GM19239 (cell line): ENCODE measurements at places on chromosomes 6 and 20.

DNA sequence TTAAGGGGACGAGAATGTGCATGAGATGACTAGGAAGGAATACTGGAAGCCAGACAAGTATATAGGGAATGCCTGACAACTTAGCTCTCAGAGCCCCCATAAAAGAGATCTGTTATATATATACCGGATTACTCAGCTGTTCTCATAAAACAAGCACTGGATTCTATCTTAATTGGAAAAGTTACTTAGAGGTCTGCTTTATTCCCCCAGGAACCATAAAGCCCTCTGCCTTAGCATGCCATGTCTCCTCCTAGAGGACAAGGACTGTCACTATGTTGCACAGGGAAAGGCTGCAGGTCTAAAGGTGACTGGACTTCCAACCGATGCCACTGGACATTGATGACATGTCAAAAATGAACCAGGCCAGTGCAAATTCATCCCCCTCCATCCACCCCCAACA, 6.4 kb downstream of the EXOC2 start:
- no peak for DNase-seq

- no peak for DNase-seq
Observed at GRCh38 chr6:100512203-100512862, 47.6 kb upstream of the SIM1 start.

DNA sequence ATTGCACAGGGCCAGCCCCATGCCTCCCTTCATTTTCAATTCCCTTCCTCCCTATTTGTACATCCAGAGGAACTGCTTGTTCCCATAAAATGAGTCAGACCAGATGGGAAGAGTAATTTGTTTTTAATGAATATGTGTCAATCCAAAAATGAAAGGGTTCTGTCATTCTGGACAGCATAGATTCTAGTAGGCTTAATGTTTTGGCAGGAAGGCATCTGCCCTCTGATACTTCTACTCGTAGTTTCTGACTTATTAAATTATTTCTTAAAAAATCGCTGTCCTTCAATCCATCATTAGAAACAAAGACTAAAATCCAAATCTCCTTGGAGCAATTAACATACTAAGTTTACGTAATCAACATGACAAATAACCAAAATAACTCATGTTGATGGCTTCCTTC, 665.5 kb downstream of the TENT5A start:
- DNase-seq = no peak

DNA sequence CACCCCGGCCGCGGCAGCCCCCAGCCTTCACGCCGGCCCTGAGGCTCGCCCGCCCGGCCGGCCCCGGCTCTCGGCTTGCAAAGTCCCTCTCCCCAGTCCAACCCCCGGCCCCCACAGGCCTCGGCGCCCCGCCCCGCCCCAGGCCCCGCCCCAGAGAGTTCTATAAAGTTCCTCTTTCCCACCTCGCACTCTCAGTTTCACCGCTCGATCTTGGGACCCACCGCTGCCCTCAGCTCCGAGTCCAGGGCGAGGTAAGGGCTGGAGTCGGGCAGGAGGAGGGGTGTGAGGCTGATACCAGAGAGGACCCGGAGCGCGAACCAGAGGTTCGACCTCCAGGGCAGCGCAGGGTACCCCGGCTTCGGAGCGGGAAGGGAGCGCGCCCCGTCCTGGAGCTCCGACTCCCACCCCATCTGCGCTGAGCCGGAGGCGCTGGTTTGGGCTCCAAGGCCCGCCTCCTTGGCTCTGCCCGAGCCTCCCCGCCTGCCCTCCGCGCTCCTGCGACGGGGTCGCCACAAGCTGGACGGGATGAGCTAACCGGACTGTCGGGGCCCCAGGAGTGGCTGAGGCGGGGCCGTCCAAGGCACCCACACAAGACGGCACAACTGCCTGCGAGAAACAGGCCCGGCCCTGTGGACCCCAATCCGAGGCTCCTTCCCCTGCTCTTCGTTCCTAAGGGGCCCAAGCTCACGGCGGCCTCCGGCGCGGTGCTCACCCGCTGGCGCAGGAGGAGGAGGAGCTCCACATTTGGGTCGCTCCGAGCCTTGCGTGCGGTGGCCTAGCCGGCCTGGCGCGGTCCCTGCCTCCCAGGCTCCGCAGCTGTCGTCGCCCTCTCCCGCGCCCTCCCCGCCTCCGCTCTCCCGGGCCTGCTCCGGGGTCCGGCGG, at the start of gene IRF4:
Gene IRF4, plus strand, starts transcription at position 194 of the 882 bp plus-strand sequence. CDS start 1,401 bp downstream, outside the sequence.
- peak; percentile 80 for DNase-seq

GRCh38 chr6:46990031-46990644, 52.0 kb downstream of the ADGRF1 start:
- no peak for DNase-seq

DNA sequence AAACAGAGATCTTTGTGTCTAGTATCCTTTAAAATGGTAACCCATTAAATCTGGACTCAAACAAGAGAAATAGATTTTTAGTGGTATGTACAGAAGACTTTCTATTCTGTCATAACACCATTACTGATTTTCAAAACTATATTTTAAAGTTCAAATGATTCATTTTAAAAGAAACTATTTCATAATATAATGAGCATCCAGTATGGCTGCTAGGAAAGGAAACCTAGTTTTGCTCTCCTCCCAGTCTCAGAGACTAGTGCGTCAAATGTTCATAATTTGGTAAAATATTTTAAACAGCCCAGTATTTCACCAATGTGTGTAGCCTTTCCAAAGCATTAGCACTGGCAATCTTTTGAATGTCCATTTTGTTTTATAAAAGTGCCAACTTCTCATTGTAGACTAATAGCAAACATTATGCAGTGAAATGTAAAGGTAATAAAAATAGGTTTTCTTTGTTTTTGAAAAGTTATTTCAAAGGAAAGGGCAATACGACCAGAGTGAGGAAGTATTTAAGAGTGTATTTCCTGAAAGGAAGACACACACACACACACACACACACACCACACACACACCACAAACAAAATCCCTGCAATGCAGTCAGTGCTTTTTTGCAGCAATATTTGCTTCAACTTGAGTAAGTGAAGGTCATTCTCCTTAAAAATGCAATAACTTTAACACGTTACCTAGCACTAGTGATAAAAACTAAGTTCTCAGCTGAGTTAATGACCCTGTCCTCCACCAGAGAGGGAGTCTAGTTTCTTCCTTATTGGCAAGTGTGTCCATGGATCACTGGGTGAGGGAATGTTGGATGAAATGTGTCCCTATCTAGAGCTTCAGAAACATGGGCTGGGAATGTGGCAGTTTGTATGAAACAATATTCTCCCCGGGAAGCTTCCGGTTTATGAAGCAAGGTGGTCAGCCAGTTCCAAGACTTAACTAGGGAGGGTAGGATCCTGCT, 4.6 kb downstream of the PPP1R3G start:
- DNase-seq = no peak

DNA sequence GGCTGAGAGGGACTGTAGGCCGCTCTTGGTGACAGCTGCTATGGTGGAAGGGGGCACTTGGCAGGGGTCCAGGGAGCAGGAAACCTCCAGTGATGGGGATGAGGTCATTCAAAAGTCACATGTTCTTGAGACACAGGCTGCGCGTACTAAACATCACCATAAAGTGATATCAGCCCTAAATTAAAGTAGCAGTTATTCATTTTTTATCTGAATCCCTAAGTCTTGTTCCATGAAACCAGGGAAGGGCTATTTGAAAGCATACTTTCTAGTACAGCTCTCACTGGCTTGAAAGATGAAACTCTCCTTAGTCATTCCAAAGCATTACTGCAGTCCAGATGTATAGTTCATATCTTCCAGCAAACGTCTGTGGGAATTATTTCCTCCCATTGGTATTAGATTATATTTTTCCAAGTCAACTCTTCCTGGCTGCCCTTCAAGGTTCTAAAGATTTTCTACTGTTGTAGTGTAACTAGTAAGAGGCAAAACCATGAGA, 373.1 kb downstream of the CD109 start:
- DNase-seq = no peak

GRCh38 chr6:110430741-110431140, 15.4 kb upstream of the DDO start:
- no peak for DNase-seq

DNA sequence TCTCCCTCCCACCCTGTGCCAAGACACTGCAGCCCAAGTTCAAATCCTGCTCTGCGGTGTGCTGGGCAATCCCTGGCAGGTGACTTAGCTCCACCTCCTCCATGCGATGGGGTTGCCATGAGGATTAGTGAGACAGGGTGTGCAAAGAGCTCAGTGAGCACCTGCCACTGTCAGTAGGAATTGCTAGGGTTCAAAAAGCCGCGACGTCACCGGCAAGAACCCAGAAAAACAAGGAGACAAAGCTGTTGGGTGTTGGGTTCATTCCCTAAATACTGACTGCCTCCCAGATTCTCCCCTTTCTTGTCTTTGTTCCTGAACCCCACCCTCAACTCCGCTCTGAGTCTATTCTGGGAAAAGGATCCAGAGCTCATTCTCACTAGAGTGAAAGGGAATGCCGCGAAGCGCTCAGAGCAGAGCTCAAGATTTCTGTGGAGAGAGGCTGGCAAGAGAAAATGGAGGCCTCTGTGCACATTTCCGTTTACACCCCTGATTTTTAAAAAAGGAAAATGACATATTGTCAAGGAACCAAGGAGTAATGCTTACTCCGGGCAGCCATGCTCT, 13.3 kb downstream of the PMEPA1 start:
- no peak for DNase-seq

DNA sequence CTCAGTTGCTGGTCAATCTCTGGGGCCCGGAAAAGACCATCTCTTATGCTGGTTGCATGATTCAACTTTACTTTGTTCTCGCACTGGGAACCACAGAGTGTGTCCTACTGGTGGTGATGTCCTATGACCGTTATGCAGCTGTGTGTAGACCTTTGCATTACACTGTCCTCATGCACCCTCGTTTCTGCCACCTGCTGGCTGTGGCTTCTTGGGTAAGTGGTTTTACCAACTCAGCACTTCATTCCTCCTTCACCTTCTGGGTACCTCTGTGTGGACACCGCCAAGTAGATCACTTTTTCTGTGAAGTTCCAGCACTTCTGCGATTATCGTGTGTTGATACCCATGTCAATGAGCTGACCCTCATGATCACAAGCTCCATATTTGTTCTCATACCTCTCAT, 4.3 kb downstream of the OR2J3 start:
- DNase-seq = no peak

DNA sequence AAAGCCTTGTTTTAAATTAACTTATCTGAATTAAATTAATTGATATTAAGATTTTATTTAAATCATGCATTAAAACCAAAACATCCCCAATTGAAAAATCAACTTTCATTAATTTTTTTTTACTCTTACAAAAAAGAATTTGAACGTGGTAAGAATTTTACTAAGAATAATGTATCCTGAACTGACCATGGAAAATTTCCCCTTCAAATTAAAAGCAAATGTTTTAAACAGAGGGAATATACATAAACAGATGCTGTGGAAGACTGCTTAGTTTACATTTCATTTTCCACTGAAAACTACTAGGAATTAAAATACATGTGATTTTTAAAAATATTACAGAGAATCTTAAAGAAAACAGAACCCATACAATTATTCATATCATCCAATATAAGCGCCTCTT, 2.3 kb downstream of the RNF24 start:
- DNase-seq = no peak

- DNase-seq = no peak
Observed at GRCh38 chr6:147061252-147061651, 143.0 kb upstream of the STXBP5 start.

- no peak for DNase-seq
Observed at GRCh38 chr6:167469672-167470071, 144.8 kb downstream of the TTLL2 start.

- DNase-seq = no peak
Observed at GRCh38 chr6:132227904-132228303, 173.4 kb downstream of the MOXD1 start.

GRCh38 chr6:82882363-82883023, 183.1 kb downstream of the UBE3D start:
- no peak for DNase-seq

DNA sequence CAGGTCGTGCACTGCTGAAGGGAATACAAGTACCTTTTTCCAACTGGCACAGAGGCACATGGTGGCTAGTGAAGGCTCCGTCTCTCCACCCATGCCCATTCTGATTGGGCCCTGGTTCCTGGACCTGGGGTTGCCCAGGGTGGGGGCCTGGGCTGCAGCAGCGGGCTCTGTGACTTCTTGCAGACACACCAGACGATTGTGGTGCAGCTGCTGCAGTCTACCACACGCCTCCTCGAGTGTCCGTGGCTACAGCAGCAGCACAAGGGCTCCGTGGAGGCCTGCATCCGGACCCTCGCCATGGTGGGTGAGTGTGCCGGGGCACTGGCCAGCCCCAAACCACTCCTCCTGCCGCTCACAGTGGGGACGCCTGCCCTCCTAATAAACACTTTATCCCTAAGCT, 29.2 kb downstream of the UQCC2 start:
- no peak for DNase-seq

- DNase-seq = no peak
Observed at GRCh38 chr6:39999006-39999867, 65.0 kb upstream of the MOCS1 start.

DNA sequence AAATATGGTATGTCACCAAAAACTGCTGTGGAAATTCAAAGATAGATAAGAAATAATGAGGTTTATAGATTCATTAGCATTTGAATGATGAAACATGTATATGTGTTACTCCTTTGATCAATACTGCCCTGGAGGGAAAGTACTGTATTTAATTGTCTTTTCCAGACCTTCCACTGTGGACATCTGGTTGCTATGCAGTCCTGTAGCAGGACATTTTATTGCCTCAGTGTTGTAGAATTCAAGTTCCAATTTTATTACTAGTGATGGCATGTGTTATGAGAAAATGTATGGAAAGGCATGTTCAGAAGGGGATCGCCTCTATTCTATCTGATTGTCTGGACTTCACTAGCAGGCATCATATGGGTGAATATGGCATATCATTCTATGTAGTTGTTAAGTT, 391.0 kb downstream of the TFAP2B start:
- DNase-seq = no peak

DNA sequence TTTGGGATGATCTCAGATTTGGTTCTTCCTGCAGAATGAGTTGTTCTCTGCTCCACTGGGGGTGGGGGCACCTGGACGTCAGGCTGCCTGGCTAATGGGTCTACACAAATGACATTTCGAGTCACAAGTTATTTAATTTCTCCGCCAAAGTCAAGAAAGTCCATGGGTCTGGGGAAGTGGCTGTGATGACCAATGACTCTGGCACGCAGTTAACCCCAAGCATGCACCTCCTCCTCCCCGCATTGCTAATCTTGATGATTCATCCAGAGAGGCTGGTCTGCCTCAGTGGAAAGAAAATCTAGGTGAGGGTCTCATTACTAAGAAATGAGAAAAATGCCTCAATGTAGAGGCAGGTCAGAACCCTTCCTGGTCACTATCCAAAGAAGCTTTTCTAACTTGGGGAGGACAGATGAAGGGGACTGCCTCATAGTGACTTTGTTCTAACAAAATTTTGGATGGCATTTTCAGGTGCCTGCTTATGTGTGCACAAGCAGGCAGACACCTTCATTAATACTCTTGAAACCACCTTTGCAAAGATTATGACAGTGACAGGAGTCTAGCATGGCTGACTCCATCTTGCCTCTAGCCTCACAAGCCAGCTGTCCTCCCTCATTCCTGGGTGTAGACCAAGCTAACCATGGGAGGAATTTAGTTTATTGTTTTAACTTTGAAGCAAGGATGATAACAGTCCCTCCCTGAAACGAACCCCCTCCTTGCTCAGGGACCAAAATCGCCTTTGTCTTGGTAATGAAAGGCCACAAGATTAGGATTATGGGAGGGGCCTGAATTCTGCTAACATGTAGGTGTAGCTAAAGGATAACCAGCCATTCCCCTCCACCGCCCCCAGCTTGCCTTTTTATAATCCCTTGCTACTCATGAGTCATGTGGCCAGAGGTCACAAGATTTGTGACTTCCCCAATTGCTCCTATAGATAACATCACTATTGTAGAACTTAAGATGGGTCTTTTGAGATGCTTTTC, 98.6 kb upstream of the MRPS10 start:
- DNase-seq = no peak
